ENCODE measurements at places on chromosomes 5 and 9. TPM values are rescaled to one million over a fixed set of nuclear protein-coding genes. Genes with fewer than 3 reads are reported as not detected.

Gene MELK
- 16.7 TPM for polyA plus RNA-seq

Gene CDKN2B-AS1
- 2.3 TPM for polyA plus RNA-seq

DNA sequence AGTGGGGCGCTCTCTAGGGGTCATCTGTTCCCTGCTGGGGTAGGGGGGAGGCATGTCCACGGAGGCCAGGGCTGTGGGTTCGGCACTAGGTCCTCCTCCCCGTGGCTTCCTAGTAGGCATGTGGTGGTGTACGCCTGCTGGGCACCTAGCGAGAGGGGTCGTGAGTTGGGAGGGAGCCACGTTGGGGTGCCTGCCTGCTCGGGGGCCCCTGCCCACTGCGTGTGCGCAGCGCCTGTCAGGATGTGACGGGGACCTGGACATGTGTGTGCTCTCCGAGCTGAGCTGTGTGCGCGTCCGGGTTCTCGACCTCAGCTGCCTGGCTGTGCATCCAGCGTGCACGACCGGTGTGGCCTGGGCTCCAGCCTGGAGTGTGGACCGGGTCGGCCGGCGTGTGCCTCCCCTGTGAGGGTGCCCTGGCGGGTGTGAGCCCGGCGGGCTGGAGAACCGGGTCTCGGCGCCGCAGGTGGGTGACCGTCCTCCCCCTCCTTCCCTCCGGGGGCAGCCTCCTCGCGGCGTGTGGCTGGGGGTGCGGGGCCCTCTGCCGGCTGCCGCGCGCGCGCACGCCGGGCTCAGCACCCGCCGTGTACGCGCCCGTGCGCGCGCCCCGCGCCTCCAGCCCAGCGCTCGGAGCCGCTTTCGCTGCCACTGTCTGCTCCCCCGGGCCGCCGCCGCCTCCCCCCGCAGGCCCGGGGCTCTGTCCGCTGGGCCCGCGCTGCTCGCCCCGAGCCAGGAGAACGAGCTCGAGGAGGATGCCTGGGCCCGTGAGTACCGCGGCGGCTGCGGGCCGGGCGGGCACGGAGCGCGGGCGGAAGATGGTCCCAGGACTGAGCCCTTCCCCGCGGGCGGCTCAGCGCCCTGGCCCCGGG lies at the start of gene PRR7:
Gene PRR7 (plus strand): TSS at position 615 of the 866 bp plus-strand sequence. CDS start 8,254 bp downstream, outside the sequence.
- DNase-seq, result no peak

GRCh38 chr5:98927989-98928872 lies 576 bp downstream of the CHD1 start:
- peak; percentile 28 for DNase-seq

DNA sequence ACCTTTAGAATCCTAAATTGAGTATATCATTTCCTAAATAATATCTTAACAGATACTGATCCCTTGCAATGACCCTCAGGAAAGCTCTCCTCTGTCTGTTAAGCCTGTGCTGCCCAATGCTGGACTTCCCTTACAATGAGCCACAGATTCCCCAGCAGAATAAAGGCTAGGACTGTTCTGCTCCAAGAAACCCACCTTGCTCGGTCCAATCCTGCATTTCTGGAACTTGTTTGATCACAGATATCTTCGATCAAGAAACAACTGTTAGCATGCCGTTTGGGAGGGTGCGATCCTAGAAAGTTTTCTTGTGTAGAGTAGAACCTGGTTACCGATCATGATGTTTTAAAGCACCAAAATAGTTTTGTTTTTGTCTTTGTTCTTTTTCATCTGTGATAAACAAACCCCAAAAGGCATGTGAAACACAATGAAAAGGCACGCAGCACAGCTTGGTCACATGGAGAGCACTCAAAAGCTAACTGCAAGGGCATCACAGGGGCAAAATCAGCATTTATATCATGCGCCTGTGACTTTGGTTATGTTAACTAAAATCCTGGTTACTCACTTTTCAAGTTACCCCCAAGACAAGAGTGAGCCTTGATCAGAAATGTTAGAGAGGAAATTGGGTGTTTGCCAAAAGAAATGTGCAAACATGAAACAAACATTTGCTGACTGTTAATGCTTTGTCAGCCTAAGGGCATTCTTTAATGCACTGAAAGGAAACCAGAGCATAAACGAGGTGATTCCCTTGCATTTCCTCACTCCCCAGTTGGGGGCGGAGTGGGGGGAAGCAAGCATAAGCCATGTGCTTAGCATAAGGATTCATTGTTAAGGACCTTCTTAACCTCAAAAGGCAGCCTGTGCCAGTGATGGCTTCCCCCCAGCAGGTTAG lies 61.9 kb upstream of the ADAMTS16 start:
- no peak for DNase-seq

DNA sequence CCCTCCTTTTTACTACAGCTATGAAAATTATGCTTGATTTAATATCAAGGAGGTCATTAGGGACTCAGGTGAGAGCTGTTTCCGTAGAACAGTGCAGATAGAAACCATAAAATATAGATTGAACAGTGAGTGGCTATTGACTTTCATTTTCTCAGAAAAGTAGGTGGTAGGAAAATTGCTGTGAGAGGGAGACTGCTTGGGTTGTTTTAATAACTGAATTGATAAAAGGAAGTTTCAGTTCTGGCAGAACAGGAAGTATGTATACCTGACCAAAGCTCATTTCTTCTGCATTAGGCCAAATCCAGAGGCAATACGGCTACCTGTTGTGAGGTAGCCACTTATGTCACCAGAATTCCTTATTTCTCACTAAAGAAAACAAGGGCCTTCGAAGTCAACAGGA lies 761.7 kb upstream of the ARRDC3 start:
- no peak for DNase-seq

GRCh38 chr9:22863106-22863505 lies 416.5 kb downstream of the DMRTA1 start:
- no peak for DNase-seq
